ENCODE measurements at places on chromosomes 1 and 21.

DNA sequence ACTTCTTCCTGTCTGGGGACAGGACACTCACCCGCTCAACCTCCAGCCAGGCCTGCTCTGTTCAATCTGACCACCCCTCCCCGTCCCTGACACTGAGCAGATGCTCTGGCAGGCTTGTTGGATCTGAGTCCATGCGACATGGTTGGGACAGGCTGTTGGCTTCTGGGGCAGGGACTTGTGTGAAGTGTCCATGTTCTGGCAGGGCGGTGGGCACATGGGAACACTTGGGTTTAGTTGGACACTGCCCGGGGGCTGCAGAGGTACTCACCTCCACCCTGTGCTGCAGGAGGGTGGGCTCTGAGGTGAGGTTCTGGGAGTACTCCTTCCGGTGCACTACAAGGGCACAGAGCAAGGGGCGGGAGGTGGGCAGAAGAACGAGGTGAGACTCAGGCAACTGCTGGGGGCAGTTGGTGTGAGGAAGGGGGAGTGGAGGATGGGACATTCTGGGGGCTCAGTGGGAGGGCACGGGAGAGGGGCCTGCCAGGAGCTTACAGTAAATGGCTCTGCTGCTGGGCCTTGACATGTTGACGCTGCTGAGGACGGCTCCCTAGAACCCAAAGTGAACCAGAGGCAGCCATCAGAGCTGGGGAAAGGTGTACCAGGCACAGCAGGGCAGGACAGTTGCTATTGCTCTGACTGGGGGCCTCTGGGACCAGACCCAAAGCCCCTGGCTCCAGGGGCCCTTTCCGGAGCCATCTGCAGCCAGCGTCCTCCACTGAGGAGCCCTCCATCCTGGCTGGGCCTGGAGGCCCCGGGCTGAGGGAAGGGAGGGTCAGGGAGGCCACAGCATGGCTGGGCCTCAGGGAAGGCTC lies 2.3 kb downstream of the EPS8L3 start:
- DNase-seq, result peak; percentile 8

DNA sequence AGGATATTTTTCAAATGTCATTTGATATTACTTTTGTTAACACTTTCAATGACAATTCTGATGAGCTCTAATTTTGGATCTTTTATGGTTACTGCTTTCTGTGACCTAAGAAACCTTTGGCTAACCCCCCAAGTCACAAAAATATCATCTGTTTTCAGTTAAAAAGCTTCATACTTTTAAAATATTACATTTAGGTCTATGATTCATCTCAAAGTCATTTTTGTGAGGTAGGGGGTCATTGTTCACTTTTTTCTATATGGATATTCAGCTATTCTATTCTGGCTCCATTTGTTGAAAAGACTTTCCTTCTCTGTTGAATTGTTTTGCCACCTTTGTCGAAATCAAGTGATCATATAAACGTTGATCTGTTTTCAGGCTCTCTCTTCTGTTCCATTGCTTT lies 44.8 kb downstream of the UCHL5 start:
- DNase-seq, result no peak

GRCh38 chr1:43764581-43764980 lies 57.2 kb downstream of the ST3GAL3 start:
- no peak for DNase-seq

DNA sequence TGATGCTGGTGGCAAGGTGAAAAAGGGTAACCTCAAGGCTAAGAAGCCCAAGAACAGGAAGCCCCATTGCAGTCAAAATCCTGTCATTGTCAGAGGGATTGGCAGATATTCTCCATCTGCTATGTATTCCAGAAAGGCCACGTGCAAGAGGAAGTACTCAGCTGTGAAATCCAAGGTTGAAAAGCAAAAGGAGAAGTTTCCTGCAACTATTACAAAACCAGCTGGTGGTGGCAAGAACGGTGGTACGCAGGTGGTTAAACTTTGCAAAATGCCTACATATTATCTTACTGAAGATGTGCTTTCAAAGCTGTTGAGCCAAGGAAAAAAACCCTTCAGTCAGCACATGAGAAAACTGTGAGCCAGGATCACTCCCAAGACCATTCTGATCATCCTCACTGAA lies 13.7 kb upstream of the VPS45 start:
- DNase-seq, result no peak

DNA sequence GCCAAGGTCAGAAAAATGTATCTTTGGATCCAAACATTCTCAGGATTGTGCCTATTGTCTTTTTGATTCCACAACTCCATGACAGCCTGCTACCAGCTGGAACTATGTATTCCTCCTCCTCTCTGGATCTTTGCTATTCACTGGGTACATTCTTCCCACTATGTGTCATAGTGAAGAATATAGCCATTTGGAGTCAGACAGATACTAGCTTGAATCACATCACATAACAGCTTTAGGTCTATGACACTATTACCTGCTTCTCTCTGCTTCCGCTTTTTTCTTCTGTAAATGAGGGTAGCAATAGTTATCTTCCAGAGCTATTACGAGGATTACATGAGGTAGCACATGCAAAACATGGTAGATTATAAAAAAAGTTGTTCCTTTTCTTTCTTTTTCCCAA lies 5.4 kb upstream of the EXO1 start:
- DNase-seq, result no peak

- no peak for DNase-seq
These were observed 888.5 kb downstream of the ADGRL2 start for GRCh38 chr1:82689217-82689616.

DNA sequence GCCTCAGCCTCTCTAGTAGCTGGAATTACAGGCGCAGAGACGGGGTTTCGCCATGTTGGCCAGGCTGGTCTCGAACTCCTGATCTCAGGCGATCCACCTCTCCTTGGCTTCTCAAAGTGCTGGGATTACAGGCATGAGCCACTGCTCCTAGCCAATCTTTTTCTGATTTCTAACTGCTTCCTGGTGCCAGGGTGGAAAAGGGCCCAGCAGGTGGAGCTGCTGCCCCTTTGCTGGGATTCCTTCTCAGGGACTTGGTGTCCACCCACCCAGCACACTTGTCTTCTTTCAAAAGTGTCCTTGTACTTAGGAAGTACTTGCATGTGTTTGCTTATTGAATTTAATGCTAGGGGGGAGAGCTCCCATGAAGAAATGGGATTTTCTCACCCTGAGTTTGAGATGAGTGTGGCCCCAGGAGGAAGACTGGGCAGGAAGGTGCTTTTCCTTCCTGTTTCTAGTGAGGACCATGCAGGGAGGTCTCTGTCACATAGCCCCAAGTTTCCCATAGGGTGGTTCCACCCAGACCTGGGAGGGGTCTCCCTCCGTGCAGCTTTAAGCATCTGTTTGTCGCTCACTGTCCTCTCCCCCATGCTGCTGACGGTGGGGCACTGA lies 14.2 kb downstream of the UTP11 start:
- DNase-seq, result no peak

DNA sequence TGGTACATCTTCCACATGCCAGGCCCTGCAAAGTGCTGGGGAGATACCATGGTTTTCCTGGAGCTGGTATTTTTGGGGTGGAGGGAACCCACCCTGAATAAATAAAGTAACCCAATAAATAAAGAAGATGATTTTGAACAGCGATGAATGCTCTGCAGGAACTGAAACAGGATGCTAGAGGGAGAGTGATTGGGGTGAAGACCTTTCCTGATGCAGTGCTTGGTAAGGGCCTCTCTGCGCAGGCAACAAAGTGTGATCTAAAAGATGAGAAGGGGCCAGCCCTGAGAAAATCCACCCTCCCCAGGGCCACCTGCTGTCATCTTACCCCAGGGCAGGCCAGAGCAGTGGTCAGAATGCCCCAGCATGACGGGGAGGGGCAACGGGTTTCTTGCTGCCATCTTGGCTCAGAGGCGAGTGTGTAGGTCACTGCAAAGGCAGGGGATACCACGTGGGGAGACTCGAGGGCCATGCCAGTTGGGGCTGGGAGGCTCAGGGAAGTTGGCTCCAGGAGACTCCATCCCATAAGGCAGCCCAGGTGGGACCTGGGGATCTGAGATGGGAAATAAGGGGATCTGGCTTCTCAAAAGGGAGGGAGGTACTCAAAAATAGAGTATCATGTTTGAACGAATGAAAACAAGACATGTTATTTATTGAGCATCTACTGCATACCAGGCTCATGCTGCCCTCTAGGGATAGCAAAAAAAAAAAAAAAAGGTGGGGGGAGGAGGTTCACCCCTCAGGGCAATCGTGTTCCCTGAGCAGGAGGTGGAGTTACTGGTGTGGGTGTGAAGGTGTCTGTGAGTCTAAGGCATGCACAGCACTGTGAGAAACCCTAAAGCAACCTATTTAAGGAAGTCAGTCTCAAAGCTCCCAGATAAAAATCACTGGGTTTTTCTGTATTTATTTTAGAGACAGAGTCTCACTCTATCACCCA lies 2.8 kb downstream of the SRARP start:
- DNase-seq, result no peak

DNA sequence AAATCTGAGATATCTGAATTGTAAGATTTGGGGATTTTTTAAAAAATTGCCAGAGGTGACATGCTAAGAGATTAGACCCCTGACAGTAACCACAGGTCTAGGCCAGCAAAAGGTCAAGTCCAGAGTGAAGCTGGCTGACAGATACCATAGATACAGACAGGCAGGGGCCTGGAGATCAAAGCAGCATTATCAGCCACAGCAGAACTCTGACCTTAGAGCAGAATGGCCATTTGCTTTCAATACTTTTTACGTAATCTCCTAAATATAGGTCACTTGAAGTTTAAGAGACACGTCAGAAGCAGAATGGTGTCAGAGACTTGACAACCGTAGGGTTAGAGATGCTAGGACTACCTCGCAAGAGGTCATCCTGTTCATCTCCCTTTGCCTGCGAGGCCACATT lies 40.8 kb upstream of the RXRG start:
- DNase-seq, result no peak

DNA sequence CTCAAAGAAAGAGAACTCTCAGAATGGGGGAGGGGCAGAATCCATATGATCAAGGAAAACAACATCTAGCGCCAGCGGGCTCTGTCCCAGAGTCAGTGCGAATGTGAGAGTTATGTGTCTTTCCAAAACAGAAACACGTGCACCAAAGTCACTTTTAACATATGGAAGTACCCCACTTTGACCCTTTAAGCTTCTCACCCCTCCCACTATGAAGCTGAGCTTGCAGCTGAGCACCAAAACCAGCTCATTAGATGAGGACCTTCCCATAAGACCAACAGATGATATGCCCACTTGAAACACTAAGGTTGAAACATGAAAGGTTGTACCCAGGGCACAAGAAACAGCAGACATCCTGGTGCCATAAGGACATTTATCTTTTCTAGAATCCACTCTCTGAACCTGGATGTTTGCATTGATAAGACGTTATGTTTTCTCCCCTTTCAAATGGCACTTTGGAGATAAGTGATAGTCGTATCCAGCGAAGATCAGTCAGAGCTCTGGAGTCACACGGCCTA lies 171.0 kb downstream of the TGFBR3 start:
- DNase-seq, result no peak

- DNase-seq, result no peak
These were observed 122.1 kb downstream of the TRABD2B start for GRCh38 chr1:47875036-47875435.

DNA sequence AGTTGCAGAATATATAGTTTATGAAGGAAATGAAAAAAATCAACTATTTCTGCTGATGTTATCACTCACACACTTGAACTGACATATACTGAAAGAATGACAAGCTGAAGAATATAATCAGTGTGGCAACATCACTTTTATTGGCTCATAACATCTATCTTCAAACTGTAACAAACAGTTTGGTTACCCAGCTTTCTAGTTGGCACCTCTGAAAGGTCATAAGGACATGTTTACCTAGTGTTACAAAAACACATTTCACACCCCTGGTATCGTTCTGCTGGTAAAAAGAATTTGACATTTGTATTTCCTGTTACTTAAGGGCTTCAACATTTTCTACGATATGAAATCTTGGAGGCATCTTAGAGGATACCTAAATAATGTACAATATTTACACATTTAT lies 1267.0 kb upstream of the NCAM2 start:
- no peak for DNase-seq

DNA sequence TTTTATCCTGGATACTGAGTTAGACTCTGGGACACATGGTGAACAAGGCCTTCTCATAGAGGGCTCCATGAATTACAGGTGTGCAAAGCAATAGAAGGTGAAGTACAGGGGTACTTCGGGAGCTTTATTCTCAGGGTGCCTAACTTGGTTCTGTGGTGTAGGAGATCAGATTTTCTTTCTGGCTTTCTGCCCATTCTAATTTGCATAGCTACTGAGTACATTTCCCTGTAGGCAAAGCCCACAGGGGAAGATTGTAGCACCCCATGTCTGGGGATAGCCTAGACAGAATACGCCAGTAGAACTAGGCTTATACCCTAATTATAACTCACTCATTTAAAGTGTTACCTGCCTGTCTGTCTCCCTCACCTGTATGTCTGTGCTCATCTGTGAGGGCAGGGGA lies 49.7 kb downstream of the PGM1 start:
- no peak for DNase-seq

GRCh38 chr21:25676451-25676850 lies 37.4 kb downstream of the JAM2 start:
- no peak for DNase-seq

DNA sequence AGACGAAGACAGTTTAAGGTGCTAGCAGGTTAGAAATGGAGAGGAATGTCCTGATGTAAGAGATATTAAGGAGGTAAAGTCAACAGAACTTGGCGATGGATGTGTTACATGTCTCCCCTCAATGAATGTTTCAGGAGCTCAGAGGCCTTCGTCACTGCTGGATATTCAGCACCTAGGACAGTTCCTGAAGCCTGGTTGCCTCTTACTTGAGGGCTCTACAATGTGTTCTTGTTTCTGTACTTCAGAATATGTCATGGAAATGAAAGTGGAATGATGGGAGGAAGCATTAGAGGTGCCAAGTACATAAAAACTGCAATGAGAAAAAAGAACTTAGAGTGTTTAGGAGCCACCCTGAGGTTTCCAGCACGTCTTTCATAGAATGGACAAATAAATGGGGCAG lies 17.7 kb downstream of the TNR start:
- DNase-seq, result peak; percentile 54

- no peak for DNase-seq
These were observed 20.7 kb upstream of the CLIC4 start for GRCh38 chr1:24724345-24725208.

DNA sequence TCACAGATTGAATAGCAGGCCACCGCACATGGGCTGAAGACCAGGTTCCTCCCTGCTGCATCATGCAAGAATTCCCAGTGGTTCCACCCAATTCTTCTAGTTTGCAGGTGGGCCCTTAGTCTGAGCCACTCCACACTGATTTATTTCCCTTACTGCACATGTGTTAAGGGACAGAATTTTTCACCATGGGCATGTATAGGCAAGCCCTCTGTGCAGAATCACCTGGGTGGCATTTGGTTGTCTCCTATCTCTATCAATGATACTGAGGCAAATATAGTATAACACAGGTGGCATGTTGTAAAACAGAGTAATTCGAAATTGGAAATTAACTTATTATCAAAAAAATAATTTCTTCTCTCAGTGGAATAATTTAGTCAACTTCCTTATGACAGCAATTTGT lies 1892.4 kb downstream of the NCAM2 start:
- no peak for DNase-seq
